Osteocyte (in vitro differentiated cells): ENCODE measurements at places on chromosomes 12 and 14. TPM values are rescaled to one million over a fixed set of nuclear protein-coding genes. Genes with fewer than 3 reads are reported as not detected.

GRCh38 chr14:25658988-25659387, 609.0 kb upstream of the STXBP6 start:
- no peak for DNase-seq

- no peak for DNase-seq
Measured at GRCh38 chr12:53719649-53720048, 7.6 kb downstream of the CALCOCO1 start.

DNA sequence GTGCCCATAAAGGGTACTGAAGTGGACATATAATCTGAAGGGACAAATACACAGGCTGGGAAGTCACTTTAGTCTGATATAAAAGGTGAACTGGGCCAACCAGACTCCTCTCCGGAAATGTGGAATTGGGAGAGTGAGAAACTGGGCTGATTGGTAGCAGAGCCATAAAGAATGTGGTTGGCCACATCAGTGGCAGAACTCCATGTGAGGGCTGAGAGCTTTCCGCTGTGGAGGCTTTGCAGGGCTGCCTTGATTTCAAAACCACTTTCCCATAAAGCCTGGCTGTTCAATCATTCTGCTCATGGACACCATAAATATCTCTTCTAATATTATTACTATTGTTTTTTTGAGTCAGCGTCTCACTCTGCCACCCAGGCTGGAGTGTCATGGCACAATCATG, 220.3 kb downstream of the MON2 start:
- DNase-seq = no peak

DNA sequence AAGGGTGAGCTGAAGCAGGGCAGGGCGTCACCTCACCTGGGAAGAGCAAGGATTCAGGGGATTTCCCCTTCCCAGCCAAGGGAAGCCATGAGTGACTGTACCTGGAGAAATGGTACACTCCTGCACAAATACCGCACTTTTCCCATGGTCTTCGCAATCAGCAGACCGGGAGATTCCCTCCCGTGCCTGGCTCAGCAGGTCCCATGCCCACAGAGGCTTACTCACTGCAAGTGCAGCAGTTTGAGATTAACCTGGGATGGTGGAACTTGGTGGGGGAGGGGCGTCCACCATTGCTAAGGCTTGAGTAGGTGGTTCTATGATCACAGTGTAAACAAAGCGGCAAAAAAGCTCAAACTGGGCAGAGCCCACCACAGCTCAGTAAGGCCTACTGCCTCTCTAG, 11.0 kb upstream of the DHRS4 start:
- DNase-seq = no peak

GRCh38 chr12:93698307-93699092, 21.3 kb downstream of the CRADD start:
- DNase-seq = no peak

- no peak for DNase-seq
Measured at GRCh38 chr12:80966001-80966400, 28.3 kb upstream of the LIN7A start.

DNA sequence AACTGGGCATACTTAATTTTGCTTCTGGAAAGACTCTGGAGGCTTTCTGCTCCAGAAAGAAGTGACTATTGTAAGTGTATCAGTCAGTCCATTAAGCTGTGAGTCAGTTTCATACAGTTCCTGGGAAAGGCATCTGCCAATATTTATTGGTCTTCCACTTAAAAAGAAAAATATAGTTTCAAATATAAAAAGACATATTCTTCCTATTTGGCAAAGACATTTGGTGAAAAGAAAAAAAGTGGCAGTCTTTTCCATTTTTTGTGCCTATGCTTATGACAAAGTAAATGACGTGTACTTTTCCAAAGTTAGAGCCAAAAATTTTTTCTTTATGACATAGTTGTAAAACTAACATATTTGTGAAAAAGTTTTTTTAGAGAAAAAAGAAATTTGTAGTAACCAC, 12.3 kb downstream of the TMEM30B start:
- DNase-seq = no peak

Gene MYF5
- not detected in 2 replicates for total RNA-seq

Gene CLEC1B
- total RNA-seq = not detected in 2 replicates
